Choroid plexus epithelial cell (primary cell): ENCODE measurements at places on chromosomes 5 and 9.

- no peak for DNase-seq
Measured at GRCh38 chr5:103434057-103434456, 128.5 kb downstream of the NUDT12 start.

DNA sequence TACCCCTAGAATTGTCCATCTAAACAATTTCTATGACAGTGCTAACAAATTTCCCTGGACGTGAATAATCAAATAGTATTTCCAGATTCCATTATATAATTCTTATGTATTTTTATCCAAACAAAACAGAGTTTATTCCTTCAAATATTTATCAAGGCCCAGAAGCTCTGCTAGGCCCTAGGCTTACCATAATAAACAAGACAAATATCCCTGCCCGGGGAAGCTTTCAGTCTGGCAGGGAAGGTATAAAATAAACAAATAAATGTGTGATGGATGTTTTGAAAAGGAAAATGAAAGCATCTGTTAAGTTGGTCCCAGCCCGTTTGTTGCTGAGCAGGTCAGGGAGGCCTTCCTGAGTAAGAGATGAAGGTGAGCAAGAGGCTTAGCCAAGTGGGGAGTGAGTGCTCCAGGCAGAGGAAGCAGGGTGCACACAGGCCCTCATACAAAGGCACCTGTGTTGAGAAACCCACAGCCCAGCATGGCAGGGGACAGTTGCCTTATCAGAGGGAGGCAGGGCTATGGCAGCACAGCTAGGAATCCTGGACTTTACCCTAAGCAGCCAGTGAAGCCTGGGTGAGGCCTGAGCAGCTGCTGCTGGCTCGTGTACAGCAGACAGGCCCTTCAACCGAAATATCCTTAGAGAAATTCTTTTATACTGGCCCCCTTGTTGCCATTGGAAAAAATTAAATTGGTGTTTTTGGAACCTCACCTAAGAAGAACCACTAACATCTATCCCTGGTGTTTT lies 7.7 kb upstream of the SLC35D2 start:
- peak; percentile 58 for DNase-seq

GRCh38 chr9:90546200-90546599 lies 96.4 kb downstream of the DIRAS2 start:
- DNase-seq: peak; percentile 83

DNA sequence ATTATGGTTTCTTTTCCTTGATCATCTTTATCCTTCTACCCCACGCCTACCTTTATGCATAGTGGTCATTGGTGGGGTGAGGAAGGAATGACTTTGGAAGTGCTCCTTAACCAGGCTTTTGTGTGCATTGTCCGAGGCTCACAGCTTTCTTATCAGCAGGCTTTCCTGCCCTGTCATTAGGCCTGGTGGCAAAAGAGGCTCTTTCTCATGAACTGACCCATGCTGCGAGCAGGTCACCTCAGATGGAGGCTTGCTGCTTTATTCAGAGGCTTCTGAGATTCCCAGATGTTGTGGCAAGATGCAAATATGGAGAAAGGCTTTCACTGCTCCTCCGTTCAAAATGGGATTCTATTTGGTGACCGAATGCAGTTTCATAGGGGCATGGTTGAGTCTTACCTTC lies 57.4 kb upstream of the DMRTA1 start:
- no peak for DNase-seq

GRCh38 chr5:17398431-17398830 lies 99.6 kb upstream of the TAF11L2 start:
- peak; percentile 90 for DNase-seq

- no peak for DNase-seq
Measured at GRCh38 chr5:90366948-90367347, 42.6 kb downstream of the CETN3 start.

DNA sequence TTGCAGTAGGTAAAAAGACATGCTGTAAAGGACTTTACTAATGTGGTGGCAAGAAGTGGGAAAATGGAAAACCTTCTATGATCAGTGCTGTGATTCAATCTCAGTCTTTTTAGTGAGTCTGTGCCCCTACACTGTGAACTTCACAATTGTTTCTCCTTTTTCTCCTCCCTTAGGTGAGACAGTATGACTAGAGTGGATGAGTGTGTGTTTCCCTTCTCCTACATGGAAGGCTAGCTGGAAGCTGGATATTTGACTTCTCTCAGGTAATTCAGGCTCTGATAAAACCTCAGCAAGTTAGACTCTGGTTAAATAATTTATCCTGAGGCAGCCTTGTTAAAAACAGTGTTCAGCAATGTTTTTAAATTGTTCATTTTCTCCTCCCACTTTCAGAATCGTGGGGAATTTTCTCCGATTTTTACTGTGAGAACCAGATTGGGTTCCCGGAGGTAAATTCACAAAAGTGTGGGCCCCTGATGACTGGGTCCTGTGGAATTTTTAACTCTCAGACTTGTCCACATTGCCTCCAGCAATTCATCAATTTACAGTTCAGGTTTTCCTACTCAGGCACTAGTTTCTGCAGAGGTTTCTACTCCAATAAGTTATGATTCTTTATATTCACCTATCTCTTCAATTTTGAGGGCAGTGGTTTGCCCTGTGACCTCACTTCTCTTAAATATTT lies 149.1 kb upstream of the PIK3R1 start:
- DNase-seq: no peak

DNA sequence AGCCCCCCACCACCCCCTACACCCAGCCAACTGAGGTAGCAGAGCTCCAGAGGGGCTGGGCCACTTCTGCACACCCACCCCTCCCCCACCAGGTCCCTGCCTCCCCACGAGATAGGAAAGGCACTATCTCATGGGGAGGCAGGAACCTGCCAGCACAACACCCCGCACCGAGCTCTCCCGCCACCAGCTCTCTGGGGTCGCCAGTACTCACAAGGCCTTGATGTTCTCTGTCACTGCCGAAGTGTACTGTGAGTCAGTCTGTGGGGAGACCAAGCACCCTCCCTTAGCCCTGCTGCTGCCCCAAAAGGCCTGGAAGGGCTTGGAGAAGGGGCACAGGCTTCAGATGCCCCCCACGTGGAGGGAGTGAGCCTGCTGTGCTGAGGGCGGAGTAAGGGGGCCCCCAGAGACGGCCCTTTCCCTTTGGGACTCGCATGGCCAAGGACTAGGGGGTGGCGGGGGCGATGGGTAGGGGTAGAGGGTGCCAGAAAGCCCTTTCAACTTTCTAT lies 5.9 kb downstream of the MGAT4B start:
- no peak for DNase-seq

GRCh38 chr9:14985419-14985818 lies 75.2 kb upstream of the FREM1 start:
- no peak for DNase-seq

DNA sequence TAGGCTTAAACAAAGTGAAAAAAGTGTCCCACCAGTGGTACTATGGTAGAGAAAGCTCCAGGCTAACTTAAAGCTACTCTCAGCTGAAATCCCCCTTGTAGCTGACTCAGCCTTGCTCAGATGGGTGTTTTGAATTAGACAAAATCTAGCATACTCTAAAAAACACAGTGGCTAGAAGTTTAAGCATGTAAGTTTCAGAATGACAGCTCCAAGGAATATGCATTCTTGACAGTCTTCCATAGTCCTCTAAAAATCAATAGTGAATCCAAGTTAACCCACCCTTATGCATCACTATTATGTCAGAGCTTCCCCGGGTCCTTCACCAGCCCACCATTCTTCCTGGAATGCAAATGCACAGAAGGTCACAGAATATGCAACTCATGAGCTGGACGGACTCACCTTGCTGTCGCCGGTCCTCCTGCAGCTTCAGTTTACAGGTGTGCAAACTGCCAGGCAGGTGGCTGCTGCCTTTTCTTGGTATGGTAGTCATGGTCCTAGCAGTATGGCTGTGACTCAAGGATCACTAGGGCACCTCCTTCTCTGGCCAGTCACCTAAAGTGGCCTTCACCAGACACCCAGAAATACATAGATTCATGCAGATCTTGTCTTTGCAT lies 668 bp downstream of the RANBP3L start:
- peak; percentile 9 for DNase-seq

GRCh38 chr5:65482736-65483545 lies 1.2 kb upstream of the ADAMTS6 start:
- DNase-seq: peak; percentile 81

GRCh38 chr9:93097511-93098201 lies 1.6 kb downstream of the CARD19 start:
- DNase-seq: no peak

DNA sequence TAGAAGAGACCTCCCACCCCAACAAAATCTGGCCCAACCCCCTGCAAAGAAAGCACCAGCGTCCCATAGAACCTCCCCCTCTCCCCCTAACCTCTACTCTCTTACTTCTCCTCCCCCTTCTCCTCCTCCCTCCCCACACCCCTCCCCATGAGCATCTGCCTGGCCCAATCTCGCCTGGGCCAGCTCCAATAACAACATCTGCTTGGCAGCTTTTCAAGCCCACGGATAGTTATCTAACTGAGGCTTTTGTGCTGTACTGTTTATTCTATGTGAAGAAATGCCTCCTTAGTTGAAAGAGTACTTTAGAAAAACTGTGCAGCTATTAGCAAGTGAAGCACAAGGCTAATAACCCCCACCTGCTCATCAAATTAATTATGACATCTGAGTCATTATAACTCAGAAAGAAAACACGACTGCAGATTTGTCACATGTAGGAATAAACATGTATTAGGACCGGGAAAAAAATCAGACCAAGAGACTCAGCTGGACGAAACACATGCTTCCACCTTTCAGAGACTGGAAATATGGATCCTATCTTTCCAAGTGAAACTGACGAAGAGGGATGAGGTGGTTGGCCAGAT lies 42.8 kb downstream of the NFIB start:
- peak; percentile 94 for DNase-seq

- DNase-seq: peak; percentile 93
Measured at GRCh38 chr5:78518365-78519197, 130.0 kb downstream of the LHFPL2 start.

GRCh38 chr9:68925175-68925574 lies 88.7 kb downstream of the PRKACG start:
- DNase-seq: no peak

DNA sequence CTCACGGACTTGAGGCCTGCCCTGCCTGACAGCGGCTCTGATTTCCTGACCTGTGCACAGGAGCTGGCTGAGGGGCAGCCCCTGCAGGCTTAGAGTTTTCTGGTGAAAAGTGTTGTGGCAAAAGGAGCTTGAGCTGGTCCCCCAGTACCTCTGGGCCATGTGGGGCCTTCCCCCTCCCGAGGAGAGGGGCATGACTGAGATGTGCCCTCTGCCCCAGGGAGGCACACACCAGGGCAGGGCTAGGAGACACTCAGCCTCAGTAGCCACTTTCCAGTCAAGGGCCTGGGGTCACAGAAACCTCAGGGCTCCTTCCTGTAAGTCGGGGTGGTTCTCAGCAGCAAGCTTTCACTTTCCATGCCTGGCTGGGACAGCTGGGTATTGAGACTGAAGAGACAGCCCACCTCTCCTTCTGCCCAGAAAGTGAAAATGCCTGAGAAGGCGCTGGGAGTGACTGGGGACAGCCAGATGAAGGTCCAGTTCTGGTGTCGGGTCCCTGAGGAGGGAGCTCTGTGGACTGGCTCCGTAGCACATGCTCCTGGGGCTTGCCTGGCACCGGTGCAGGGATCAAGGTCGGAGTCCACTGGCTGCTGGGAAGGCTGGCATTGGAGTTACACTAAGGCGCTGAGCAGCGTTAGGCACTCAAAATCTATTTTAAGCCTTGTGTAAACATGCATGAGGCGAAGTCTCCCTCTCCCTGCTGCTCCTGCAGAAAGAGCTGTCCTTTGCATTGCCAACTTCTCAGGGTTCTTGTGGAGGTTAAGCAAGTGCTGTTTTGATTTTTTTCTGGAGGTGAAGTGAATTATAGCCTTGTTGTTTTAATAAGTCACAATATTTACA lies 394.9 kb downstream of the GADD45G start:
- DNase-seq: peak; percentile 72

- peak; percentile 28 for DNase-seq
Measured at GRCh38 chr9:28782630-28783029, 1209.3 kb upstream of the C9orf72 start.

GRCh38 chr9:95415158-95415557 lies 97.6 kb upstream of the FANCC start:
- DNase-seq: no peak

GRCh38 chr9:11356067-11356466 lies 743.3 kb upstream of the PTPRD start:
- peak; percentile 7 for DNase-seq

- no peak for DNase-seq
Measured at GRCh38 chr5:179318221-179318955, 26.9 kb downstream of the ADAMTS2 start.

DNA sequence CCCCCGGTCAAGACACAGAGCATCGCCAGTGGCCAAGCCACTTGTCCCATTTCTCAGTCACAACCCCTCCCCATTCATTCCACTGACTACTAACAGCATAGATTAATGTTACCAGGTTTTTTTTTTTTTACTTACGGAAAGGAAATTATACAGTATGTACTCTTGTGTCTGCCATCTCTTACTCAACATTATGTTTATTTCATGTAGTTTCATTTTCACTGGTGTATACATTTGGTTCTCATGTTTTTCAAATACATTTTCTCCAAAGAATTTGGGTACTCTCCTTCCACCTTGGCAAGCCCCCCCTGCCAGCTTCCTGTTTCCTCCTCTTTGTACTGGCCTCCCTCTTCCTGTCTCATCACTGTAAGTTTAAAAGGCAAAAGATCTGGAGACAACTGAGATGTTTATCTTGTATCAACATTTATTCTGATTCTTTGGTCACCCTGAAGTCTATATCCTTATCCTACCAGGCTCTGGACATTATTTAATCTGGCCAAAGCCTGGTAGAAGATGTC lies 207.3 kb downstream of the SAXO1 start:
- DNase-seq: peak; percentile 25

DNA sequence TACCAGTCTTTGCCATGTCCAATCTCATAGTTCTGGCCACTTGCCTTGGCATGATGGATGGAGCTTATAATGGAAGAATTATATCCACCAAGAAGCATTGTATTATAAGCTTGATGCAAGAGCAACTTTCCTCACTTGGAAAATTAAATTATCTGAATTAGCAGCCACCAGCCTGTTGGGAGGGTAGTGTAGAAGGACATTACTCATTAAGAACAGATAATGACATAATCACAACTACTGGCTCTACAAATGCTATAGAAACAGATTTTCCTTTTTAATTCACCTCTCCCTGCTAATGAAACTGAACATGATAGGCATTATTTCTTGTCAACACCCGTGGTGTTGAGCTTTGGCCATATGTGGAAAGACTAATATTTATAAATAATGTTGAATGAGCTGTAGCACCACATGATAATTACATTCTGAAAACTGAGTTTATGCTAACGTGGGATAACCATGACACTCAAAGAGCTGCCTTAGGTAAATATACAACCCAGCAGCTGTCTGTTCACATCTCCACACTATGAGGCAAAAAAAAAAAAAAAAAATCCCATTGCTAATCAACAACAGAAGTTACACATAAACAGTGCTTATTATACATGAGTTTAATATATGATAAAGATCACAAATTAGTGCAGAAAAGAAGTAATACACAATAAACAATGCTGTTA lies 48.1 kb upstream of the NR4A3 start:
- DNase-seq: no peak

GRCh38 chr9:14085810-14086209 lies 228.1 kb downstream of the NFIB start:
- DNase-seq: no peak

DNA sequence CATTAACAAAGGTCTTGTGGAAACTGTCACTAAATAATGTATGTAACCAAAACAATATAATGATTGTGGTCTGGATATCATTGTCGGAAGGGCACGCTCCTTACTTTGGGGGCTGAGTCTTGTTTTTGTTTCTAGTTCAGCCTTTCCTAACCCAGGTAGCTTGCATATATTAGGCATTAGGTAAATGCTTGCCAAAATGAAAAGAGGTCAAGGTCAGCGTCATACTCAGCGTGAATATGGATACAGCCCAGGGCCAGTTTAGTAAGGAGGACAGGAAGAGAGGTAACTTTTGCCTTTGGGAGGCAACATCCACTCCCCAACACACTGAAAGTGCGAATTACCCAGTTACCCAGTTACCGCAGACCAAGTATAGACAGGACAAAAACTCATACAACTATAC lies 171.4 kb downstream of the RAB3C start:
- DNase-seq: no peak
